ENCODE measurements at places on chromosomes 11 and 22.

- no peak for DNase-seq
Measured at GRCh38 chr11:76134239-76134638, 72.1 kb downstream of the WNT11 start.

DNA sequence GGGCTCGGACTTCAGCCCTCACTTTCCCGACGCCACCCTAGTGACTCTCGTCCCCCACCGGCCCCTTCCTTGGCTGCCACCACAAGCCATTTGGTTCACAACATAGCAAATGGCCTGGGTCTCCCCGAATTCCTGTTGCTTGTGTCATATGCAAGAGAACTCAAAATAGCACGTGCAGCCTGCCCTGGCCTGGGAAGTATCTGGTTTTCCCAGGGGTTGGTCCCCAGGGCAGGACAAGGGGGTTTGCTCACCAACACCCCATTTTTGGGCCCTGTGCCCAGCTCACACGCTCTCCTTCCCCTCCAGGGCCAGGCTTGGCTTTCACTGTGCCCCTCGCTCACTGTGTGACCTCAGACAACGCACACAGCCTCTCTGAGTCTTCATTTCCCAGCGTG lies 12.8 kb upstream of the TPCN2 start:
- DNase-seq = no peak

GRCh38 chr11:128919216-128919615 lies 23.5 kb downstream of the TP53AIP1 start:
- DNase-seq = no peak

DNA sequence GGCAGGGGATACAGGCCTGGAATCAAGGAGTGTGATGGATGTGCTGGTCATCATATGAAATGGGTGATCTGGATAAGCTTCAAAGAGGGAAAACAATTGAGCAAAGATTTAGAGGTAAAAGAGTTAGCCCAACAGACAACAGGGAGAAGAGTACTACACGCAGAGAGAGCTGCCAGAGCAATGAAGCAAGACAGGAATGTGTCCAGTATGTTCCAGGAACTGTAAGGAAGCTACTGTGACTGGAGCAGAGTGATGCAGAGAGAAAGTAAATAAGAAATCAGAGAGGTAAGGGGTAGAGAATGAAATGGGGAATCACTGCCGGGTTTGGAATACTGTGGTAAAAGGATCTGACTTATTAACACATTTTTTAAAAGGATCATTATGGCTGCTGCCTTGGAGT lies 255.1 kb downstream of the DCDC1 start:
- DNase-seq = no peak

DNA sequence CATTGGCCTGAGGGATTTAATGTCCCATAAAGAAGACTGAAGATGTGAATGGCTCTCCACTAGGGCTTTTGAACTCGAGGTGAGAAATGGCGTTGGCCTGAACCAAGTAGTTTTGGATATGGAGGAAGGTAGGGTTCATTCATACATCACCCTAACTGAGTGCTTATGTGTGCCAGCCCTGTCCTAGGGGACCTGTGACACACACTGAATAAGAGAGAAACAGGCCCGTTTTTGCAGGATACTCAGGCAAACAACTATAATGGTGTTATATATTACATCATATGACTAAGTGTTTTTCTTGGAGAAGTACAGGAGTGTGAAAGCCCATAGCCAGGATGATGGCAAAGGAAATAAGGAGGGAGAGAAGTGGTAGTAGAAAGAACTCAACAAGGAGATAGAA lies 368.1 kb downstream of the TMEM135 start:
- no peak for DNase-seq

- no peak for DNase-seq
Measured at GRCh38 chr11:64100360-64100759, 64.6 kb downstream of the FLRT1 start.

- no peak for DNase-seq
Measured at GRCh38 chr11:131412061-131412460, 41.6 kb downstream of the NTM start.

DNA sequence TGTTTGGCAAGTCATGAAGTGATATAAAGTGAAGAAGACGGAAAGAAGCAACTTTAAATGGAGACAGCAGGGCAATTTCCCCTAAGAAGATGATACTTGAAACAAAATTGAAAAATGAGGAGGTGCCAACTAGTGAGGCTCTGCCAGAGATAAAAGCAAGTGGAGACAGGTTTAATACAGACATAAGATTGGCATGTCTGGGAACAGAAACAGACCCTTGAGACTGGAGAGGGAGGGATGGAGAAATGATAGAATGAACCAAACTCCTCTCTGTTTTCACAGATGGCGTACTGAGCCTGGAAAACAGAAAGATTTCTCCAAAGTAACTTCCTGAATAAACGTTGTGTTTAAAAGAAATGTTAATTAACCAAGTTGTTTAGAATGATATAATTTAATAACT lies 354.5 kb upstream of the ANO5 start:
- no peak for DNase-seq

GRCh38 chr22:37508431-37508992 lies 10.7 kb downstream of the CARD10 start:
- DNase-seq = no peak

- no peak for DNase-seq
Measured at GRCh38 chr11:6321356-6321755, 1.1 kb upstream of the CAVIN3 start.

- DNase-seq = no peak
Measured at GRCh38 chr11:128499613-128500253, 87.6 kb downstream of the ETS1 start.

DNA sequence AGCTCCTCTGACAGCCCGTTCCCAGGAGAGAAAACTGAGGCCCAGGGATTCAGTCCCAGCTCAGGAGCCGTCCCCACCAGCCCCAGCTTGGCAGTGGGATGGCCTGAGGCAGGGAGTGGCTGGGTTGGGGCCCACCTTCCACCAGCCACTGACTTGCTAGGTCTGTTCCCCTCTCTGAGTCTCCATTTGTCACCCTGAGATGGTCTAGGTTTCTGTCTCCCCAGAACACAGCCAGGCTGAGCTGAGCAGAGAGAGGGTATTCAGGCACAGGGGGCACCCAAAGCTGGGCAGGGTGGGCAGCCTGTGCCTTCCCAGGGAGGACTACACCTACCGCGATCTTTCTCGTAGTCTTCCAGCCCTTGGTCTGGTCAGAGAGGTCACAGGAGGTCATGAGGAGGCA lies 95.7 kb downstream of the PDE2A start:
- DNase-seq = no peak

DNA sequence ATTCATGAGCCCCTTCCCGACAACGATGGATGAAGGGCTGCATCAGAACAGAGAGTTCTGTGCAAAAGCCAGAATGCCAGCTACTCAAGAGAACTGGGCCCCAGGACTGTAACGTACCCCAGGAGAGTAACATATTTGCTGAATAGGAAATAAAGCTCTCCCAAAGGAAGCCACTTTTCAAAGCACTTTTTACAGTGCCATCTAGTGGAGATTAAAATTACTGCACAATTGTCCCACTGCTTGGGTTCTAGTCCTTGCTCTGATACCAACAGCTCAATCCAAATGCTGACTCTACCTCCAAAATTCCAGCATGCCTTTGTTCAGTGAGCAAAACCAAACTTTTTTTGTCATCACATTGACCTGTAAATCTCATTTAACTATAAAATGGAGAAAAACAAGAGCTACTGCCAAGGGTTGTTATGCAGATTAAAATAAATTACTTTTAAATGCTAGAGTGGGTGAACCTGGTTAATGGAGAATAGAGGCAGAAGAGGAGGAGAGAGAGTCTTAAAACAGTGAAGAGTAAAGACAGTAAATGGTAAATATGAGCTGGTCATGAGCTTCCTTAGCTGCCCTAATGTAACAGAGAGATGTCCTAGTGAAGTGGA lies 87.6 kb upstream of the FSHB start:
- DNase-seq = peak; percentile 26

DNA sequence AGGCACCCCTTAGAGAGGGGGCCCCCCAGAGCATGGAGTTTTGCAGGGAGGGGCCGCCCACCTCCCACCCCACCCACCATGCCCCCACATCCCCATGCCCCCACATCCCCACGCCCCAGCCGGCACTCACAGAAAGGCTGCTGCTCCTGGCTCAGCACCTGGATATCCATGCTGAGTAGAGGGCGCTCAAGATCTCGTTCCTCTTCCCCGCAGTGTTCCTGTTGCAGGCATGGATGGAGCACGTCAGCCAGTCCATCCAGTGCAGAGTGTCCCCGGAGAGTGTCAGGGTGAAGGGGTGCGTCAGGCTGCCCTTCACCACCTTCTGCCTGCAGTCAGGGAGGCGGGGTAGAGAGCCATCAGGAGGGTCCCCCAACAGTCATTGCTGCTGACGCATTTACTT lies 156.2 kb downstream of the CRYBB2 start:
- no peak for DNase-seq

GRCh38 chr11:68043349-68044144 lies 4.7 kb downstream of the TCIRG1 start:
- no peak for DNase-seq

- no peak for DNase-seq
Measured at GRCh38 chr11:33387581-33387980, 130.4 kb downstream of the HIPK3 start.

GRCh38 chr11:125075900-125076317 lies 12.8 kb downstream of the SLC37A2 start:
- DNase-seq = no peak

GRCh38 chr11:8709002-8709672 lies 26.5 kb downstream of the RPL27A start:
- no peak for DNase-seq

GRCh38 chr11:503179-503981 lies 3.7 kb downstream of the RNH1 start:
- DNase-seq = no peak

DNA sequence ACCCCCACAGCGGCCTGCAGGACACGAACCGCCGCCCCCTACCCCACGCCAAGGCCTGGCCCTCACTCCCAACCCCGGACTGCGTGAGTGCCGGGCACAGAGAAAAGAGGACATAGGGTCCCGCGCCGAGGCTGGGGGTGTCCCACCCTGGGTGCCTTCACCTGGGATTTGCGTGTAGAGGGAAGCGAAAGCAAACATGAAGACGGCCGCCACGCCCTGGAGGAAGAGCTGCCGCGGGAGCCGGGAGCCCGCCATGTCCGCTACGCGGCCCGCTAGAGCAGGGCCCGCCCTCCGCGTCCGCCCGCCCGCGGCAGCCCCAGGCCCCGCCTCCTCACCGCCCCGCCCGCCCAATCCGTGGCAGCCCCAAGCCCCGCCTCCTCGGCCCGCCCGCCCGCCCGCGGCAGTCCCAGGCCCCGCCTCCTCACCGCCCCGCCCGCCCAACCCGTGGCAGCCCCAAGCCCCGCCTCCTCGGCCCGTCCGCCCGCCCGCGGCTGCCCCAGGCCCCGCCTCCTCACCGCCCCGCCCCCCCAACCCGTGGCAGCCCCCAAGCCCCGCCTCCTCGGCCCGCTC lies at the start of gene LMF2:
Gene LMF2, minus strand, starts transcription at position 282 of the 570 bp plus-strand sequence. Its CDS starts 27 bp downstream, at position 255.
- no peak for DNase-seq

DNA sequence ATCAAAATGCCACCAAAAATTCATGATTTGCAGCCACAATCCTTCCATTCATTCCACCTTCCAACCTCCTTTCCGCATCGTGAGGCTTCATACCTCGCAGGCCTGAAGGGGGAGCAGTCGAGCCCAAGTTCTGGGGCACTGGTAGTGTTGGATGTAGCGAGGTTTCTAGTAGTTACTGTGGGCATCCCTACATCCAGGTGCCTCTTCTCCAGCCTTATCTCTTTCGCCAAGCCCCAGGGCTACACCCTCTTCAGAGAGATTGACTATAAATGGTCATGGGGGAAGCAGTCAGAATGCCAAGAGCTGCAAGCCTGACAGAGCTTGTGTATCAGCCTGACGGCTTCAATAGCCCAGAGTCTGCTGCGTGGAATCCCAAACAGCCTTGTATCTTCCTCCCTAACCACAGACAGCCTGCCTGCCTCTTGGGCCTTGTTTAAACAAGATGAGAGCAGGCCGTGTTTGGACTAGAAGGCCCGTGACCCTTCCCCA lies 28.9 kb downstream of the CLMP start:
- DNase-seq = peak; percentile 65

DNA sequence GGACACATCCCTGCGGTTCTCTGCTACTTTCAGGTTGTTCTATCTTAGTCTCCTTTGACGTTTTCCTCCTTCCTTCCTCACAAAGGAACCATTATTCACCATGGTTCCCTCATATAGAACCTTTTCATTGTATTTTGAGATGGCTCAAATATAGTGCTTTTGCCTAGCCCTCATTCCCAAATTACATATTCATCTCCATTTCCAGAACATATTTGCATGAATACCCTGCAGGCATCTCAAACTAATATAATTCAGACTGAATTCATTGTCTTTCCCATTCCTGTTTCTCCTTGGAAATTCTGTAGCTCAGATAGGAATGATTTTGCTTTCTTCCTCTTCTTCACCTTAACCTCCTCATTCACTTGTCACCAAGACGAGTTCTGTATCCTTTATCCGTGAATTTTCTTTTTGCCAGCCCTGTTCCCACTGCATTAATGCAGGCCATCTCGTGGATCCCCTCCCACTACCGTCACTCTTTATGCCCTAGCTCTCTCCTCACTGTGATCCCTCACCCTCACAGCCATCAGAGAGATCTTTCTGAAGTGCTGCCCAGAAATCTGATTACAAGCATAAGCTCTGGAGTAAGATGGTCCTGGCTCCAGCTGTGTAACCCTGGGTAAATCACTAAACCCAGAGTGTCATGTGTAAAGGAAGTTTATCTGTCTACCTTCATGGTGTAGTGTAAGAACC lies 23.3 kb downstream of the PIWIL4 start:
- DNase-seq = no peak

DNA sequence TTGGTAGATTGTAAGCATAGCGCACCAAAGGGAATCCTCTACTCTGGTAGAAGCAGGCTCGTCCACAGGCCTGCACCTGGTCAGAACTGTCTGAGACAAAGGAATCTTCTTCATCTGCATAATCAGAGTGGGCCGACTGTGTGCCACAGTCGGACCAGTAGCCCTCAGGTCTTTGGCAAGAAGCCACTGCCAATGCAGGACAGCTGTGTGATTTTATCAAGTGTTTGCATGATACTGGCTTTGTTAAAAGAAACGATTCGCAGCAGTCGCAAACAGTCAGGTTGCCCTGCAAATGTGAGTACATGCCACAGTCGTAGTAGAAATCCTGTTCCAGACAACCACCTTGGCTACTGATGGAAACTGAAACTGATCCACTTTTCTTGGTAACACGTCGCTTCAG lies 4.9 kb upstream of the CCDC34 start:
- DNase-seq = no peak

DNA sequence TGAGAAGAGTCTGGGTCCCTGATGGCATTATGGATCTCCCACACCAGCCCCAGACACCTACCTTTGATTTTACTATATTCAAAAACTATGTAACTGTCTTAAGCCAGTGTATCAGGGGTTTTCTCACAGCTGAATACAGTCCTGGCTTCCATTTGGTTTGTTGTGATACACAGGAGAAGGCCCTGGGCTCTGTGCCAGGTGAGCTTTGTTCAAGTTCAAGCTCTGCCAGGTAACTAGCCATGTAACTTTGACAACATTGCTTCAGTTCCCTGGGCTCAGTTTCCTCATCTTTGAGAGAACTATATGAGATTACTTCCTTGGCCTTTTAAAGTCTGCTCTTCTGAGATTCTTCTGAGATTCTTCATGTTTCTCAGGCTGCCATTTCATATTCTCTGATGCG lies 327.5 kb upstream of the TENM4 start:
- no peak for DNase-seq

Measured in renal cortex interstitium (tissue), 15 donors.